HTR-8/SVneo (cell line): ENCODE measurements at places on chromosomes 5 and 9.

DNA sequence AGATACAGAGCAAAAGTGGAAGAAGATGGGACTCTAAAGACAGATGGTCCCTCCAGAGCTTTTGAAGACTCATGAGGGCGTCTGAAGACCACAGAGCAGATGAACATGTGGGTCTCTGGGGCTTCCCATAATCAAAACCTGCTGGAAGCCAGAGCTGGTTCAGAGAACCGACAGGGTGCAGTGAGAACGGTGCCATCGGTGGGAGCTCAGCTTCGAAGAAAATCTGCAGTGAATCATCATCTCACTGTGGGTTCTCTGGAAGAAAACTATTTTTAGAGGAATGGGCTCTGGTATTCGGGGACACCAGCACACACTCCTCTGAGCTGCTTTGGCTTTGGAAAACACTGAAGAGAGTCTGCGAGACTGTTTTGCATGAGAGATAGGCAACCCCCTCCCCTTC, 222.4 kb upstream of the PANK3 start:
- no peak for DNase-seq

DNA sequence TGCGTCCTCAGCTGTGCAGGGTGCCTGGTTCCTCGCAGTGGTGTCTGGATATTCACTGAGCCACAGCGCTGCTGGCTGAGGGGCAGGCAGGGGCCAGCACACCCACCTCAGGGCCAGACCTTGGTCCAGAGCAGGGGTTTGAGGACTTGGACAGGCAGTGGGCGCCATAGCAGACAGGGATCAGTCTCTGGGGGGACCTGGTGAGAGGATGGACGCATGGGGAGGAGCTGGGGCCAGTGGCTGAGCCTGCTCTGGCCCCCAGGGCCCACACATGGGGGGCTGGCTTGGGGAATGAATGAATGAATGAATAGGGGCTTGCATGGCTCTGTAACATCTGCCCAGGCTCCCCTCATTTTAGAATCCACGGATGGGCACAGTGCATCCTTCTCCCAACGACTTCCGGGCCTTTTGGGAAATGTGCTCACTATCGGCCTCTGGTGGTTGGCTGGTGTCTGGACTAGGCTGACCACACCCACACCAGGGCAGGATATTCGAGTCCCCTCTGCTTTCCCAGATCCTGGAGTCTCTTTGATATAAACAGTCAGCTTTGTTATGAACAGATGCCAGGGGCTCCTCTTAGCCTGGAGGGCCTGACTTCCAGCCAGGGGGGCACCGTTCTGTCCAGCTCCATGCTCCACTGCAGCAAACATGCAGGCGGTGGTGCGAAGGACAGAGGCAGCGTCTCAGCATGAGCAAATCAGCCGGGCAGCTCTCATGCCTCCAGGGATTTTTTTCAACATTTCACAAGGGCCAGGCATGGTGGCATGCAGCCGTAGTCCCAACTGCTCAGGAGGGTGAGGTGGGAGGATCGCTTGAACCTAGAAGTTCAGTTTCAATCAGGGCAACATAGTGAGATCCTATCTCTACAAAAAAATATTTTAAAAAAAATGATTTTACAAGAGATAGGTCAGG, 62.6 kb downstream of the NEK6 start:
- DNase-seq: peak; percentile 83

GRCh38 chr9:89940625-89941024, 335.8 kb downstream of the GADD45G start:
- no peak for DNase-seq

DNA sequence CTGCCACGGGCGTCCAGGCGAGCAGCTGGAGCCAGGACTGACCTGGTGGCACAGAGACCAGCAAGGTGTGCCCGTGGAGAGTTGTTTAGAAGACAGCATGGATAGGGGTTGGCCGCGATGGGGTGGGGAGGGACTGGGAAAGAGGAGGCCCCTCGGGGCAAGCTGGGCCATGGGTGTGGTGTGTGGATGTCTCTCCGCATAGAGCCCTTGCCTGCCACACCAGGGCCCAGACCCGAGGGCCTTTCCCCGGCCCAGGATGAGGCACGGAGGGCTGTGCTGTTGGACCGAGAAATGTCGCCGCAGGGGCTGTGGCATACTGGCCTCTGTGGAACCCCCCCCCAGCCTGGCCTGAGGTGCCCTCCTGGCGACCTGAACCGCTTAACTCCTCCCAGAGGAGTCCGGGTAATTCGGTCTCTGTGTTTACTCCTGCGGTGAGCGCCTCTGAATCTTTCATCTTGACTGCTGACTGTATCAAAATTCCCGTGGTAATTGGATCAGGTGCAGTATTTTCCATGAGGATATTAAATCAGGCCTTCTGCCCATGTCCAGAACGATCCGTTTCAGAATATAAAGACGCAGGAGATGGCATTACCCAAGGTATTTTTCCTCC, 22.5 kb upstream of the LAMC3 start:
- DNase-seq: no peak

GRCh38 chr9:2407450-2407849, 214.1 kb upstream of the VLDLR start:
- no peak for DNase-seq

- DNase-seq: peak; percentile 39
These were observed 626 bp upstream of the FST start for GRCh38 chr5:53479590-53480415.

DNA sequence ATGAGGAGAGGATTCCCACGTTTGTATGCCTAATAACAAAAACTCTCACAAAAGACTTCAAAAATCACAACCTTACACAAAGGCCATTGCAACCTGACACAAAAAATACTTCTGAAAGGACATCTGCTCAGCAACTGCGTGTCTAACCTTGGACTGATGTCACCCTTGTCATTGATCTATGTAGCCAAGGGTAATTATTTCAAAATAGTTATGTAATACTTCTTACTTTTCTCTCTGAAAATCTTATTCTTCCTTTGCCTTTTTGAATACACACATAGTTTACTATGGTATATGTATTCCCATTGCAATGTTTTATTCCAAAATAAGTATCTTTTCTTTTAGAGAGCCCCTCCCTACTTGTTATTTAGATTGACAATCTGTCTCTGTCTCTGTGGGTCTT, 355.3 kb downstream of the MSX2 start:
- no peak for DNase-seq

DNA sequence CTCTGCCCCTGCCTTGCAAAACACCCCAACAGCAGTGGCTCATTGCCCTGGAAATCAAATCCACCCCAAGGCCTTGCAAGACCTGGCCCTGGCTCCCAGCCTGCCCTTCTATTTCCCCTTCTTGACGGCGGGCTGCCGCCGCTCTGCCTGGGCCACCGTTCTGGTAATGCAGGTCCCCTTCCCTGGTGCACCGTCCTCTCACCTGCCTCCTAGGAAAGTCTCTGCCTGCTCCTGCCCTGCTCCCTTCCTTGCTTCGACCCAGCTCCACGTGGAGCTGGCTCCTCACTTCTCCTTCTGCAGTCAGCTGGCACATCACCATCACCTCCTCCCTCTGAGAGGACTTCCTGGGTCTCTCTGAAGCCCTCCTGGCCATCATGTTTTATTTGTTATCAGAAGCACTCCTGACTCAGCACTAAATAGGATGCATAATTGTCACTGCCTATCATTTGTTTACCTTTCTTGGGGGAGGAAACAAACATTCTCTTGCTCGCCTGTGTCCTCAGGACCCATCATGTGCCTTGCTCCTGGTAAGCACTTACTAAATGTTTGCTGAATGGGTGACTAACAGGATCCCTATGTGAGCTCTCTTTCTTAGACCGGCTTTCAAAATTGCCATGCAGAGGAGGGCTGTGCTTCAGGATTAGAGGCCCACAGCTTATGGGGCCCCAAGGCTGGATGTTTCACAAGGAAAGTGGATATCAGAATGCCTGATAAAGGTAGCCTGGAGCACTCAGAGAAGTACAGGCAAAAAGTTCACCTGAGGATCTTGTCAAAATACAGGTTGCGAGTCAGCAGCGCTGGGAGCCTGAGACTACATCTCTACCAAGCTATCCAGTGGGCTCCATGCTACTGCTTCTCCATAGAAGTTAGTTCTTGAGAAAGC, 19.6 kb upstream of the C5orf47 start:
- DNase-seq: no peak

DNA sequence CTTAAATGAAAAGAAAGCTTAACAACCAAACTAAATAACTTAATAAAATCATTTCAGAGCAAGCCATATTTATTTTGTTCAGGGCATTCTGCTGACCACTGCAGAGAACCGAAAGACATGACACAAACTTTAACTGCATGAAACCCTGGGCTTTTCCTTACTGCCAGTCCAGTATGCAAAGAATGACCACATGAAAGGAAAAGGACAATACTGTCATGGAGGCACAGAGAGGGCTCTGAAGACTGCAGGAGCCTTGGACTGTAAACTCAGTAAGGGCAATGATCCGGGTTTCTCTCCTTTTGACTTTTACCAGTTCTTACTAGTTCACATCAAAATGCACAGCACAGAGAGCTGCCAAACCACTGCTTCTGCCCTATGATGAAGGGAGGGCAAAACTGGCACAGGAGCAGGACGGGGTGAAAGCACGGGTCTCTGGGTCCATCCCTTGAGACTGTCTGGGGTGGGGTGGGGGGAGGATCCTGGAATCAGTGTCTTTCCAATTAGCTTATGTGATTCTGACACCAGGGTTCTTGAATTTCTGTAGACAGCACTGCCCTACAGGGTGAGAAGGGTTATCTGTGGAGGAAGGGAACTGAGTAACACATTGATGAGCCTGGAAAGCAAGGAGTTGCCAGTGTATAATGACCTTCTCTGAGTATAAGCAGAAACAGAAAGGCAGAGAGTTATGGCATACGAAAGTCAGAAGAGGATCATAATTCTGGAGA, 44.7 kb downstream of the RNF130 start:
- DNase-seq: no peak

DNA sequence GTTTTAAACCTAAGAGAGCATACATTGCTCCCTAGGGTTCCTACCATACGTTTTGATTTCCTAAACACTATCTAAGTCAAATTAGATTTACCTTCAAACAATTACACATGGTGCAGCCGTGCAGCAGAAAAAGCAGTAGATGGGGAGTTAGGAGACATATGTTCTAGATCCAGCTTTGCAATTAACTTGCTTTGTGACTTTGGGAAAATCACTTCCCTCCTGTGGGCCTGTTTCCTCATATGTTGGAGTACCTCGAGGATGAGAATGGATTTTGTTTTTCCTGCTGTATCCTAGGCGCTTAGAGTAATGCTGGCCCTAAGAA, 711 bp downstream of the MRPL50 start:
- no peak for DNase-seq

GRCh38 chr9:36166168-36166927, 2.8 kb upstream of the CCIN start:
- peak; percentile 87 for DNase-seq

GRCh38 chr5:39132128-39132447, 57.9 kb upstream of the RICTOR start:
- no peak for DNase-seq
